ENCODE measurements at places on chromosomes 1 and 21.

DNA sequence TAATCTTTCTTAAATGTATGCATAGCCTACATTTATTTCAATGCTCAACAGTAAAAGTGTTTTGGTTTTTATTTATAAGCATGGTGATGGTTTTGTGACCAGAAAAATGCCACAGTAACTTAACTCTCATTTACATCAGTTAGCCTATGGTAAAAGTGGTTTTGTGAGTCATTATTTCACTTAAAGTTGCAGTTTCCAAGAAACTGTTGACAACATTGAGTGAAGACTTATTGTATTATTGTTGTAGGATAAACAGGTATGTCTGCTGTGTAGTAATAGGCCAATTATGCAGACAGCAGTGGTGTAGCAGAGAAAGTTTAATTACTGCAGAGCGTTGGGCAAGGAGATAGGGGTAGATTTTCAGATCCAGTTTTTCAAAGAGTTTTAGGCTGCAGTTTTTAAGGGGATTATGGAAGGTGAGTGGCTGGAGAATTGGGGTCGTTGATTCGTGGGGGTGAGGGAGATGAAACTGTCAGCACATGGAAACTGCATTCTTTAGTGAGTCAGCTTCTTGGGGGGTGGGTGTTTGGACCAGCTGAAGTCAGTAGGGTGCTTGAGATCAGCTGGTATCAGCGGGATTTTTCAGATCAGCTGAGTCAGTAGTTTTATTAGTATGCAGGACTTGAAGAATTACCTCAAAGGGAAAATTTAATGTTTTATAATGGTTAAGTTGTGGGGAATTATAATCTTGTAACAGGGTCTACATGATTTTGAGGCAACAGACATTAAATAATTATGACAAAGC is 168.7 kb upstream of the FMN2 start:
- DNase-seq = no peak

GRCh38 chr1:70979881-70980280 is 67.7 kb downstream of the PTGER3 start:
- no peak for DNase-seq

DNA sequence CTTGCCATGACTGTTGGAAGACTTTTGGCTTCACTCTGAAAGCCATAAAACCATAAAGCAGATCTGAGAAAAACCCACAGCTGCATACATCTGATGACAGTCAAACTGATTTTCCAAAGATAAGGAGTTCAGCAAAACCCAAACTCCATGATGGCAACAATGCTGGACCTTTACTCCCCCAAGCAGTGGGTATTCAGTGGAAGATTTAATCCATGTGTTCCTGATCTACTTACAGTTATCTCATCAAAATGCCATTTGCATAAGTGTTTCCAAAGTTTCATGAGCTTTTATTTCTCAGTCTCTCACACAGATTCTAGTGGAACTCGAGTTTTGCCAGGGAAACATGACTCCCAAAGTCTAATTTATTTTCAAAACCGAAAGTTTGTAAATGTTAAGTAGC is 184.9 kb downstream of the ZC3H11B start:
- DNase-seq = no peak

GRCh38 chr1:110765640-110766335 is 91.0 kb upstream of the KCNA3 start:
- DNase-seq = peak; percentile 12

- no peak for DNase-seq
These were observed 63.7 kb downstream of the SLC45A1 start for GRCh38 chr1:8381618-8382017.

GRCh38 chr1:227766015-227766634 is 30.9 kb downstream of the SNAP47 start:
- peak; percentile 33 for DNase-seq

DNA sequence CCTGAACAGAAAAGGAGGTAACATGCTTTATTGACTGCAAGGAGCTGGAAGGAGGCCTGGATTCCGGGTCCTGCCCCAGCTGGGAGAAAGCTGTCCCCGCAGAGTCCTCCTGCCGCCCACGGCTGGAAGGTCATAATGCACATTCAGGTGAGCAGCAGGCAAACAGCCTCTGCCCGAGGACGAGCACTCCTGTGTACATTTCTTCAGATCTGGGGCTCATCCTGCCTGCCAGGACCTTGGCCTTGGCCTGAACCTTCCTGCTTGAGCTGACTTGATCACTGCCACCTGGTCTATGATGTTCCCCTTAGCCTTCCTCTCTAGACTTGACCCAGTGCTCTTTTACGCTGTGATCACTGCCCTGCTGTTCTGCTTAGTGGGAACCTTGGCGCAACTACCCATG is 17.9 kb upstream of the ZNF436 start:
- no peak for DNase-seq

DNA sequence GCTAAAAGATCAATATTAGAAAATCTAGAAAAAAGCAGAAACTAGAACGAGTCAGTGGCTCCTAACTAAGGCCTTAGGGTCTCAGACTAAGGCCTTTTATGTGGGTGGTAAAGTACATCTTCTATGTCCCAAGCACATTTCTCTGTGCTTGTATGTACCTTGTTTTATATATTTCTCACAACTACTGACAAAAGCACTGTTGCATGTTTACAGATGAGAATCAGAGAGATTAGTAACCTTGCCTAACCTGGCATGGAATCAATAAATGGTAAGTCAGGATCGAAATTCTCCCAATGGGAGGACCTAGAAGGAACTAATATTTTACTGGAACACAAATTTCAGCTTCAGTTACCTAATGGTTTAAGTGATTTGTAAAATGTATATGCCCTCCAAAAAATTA is 160.9 kb downstream of the FGGY start:
- DNase-seq = no peak

GRCh38 chr1:209156991-209157390 is 426.5 kb upstream of the CAMK1G start:
- no peak for DNase-seq

GRCh38 chr1:66291531-66291864 is 242.5 kb upstream of the SGIP1 start:
- no peak for DNase-seq

GRCh38 chr1:200359610-200360163 is 50.1 kb downstream of the ZNF281 start:
- DNase-seq = no peak

- no peak for DNase-seq
These were observed 56.4 kb downstream of the LBR start for GRCh38 chr1:225371366-225372010.

DNA sequence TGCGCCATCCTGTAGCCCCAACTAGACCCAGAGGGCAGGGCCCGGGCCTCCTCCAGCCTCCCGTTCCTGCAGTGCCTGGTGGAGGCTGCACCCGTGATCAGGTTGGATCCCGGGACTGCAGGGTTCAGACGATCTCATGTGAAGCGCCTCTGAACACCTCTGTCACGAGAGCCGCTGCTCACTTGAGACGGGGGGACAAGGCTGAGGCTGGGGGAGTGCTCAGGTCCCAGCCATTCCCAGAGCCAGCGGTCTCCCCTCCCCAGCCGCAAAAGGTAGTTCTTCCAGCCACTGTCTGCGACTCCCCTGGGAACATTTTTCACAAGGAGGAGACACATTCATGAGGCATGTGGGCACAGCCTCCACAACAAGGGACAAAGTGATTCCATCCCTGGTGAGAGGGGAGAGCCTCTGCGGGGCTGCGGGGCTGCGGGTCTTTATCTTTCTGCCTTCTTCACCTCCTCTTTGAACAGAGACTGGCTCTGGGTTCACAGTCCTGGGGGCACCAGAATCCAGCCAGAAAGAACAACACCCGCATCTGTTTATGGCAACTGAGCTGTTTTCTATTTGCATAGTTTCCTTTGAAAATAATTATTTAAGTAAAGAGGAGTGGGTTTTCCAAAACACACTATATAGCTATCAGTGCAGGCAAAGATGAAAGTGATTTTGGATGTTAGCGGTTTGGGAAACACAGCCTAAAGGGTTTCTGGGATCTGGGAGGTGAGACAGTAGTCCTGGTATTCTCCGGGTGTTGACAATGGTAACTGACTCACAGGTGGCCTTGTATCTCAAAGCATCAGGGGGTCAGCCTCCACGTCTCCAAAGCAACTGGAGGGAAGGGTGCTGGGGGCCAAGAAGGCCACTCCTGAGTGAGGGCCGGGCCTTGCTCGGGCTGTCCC is 13.0 kb upstream of the LDLRAP1 start:
- DNase-seq = no peak

DNA sequence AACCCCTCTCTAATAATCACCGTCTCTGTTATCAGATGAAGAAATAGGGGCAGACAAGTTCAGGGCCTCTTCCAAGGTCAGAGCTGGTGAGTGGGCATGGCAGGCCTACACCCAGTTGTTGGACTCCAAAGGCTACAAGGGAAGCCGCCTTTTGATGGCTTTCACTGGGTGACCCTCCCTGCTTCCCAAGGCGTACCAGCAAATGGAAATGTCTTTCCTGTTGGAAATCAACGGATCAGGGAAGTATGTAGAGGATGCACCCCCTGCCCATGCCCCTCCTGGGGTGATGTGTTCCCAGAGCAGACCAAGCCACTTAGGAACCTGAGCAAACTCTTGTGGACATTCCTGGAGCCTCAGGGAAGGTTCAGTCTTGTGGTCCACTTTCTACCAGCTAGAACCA is 47.4 kb downstream of the LGR6 start:
- DNase-seq = no peak

DNA sequence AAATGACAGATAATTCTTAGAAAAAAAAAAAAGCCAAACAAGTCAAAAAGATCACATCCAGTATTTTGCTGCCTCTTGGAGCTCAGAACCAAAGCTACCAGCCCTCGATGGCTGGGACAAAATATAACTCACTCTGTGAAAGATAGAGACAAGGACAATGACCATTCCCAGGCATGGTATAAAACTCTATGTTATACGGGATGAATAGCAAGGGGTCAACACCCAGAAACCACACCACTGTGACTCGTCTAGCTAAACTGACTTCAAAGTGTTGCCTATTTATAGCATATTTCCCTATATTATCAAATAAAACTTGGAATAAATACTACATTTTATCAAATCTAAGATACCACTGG is 10.1 kb downstream of the TMEM63A start:
- no peak for DNase-seq

DNA sequence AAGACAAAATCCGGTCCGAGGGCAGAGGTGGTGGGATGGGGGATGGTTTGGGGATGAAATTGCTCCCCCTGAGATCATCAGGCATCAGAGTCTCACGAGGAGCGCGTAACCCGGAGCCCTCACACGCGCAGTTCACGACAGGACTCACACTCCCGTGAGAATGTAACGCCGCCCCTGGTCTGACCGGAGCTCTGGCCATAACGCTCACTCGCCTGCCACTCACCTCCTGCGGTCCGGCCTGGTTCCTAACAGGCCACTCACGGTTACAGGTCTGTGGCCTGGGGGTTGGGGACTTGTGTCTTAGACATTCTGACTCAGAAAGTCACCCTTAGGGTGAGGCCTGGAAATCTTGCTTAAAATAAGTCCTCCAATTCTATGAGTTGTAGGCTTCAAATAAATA is 19.8 kb downstream of the MAP1LC3C start:
- DNase-seq = no peak

DNA sequence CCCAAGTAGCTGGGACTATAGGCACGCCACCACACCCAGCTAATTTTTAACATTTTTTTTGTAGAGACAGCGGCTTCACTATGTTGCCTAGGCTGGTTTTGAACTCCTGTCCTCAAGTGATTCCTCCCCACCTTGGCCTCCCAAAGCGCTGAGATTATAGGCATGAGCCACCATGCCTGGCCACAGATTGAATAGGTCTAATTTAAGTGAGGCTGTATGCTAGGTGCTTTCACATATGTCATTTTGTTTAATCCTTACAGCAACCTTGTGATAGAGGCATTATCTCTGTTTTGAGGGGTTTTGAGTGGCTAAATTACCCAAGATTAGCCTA is 7.2 kb downstream of the INTS3 start:
- no peak for DNase-seq

DNA sequence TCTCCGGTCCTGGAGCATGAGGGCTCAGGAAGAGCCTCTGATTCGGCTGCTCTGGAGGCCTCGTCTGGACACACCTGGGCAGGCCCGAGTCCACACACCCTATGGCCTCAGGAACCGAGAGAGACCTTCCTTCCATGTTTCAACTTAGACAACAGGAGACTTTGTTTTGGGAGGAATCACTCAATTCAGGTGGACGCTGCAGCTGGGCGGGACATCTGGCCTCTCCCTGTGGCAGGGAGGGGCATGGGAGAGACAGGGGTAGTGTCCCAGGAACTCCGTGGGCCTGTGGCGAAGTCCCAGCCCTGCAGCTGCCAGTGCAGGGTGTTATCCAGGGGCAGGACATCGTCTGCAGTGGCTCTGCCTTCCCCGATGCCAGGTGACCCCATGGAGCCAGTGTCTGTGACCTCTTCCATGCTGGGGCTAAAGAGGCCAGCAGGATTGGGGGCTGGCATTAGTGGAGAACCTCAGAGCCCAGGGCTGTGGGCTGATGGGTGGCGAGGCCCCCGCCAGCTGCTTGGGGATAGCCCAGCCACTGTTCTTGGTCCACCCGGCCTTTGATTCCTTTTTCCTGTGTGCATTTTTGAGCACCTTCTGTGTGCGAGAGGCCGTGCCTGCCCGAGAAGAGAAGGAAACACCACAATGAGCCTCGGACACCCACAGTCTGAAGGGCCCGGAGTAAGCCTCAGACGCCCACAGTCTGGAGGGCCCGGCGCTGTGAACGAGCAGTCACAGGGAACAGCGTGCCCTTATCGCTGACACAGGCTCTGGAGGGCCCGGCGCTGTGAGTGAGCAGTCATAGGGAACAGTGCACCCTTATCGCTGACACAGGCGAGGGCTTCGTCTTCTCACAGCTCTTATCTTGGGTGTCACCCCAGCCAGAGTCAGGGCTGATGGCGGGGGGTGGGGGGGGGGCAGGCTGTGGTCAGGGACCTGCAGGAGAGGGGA is 6.2 kb downstream of the COL18A1 start:
- DNase-seq = no peak

DNA sequence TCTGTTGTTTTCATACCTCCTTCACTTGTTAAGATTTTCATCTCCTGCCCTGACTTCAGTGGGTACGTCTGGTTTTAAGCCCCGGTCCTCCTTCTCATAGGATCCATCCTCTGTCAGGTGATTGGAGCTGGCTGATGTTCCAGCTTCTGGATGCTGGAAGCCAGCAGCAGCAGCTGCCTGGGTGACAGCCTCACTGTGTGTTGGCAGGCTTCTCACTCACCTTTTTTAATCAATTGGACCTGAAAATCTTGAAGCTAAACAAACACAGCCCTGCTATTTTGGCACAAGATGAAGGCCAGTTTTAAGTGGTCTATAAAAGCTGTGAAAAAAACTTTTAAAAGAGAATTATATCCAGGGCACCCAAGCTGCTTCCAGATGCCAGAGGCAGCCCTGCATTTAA is 181.0 kb downstream of the DISC1 start:
- DNase-seq = no peak

DNA sequence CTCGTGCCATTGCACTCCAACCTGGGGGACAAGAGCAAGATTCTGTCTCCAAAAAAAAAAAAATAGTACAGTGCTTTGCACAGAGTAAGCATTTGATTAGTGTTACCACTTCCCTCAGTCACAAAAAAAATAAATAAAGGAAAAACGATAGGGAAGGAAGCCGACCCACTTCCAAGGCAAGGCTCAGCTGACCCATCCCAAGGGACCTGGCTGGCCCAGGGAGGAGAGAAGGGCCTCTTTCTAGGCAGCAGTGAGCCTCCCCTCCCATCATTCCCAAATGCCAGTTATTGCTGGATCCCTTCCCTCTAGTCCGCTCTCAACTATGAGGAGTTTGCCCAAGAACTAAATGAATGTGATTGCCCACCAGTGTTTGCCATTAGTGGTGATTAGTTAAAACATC is 77.8 kb downstream of the TMEM53 start:
- DNase-seq = no peak

GRCh38 chr1:111814305-111814628 is 58.6 kb downstream of the DDX20 start:
- no peak for DNase-seq

- no peak for DNase-seq
These were observed 25.8 kb upstream of the LPAR3 start for GRCh38 chr1:84918726-84919336.

GRCh38 chr1:176638713-176639526 is 175.9 kb downstream of the PAPPA2 start:
- no peak for DNase-seq

Data from GDM1 (cell line).